Renal cortex interstitium (tissue), 15 donors: ENCODE measurements at places on chromosomes 11 and 22. TPM values are rescaled to one million over a fixed set of nuclear protein-coding genes. Genes with fewer than 3 reads are reported as not detected.

- no peak for DNase-seq
Measured at GRCh38 chr11:33940538-33940815, 48.6 kb upstream of the LMO2 start.

Gene CYB5R2
- polyA plus RNA-seq: 26.4 TPM

- DNase-seq: no peak
Measured at GRCh38 chr11:64218628-64219353, 7.2 kb downstream of the TRPT1 start.

Gene ROBO3
- polyA plus RNA-seq: 18.6 TPM

Gene MYEOV
- 8.1 TPM for polyA plus RNA-seq

Gene DRD4
- polyA plus RNA-seq: 2.0 TPM

GRCh38 chr11:69361466-69361865, 67.5 kb downstream of the MYEOV start:
- DNase-seq: no peak

- no peak for DNase-seq
Measured at GRCh38 chr22:31020334-31020733, 51.3 kb downstream of the TUG1 start.

- DNase-seq: no peak
Measured at GRCh38 chr11:833114-833791, 501 bp downstream of the CD151 start.

- no peak for DNase-seq
Measured at GRCh38 chr11:64268025-64268892, 16.2 kb downstream of the BAD start.

- DNase-seq: no peak
Measured at GRCh38 chr11:70528794-70529580, 130.7 kb downstream of the CTTN start.

- DNase-seq: no peak
Measured at GRCh38 chr22:30204742-30205111, 41.8 kb downstream of the LIF start.

DNA sequence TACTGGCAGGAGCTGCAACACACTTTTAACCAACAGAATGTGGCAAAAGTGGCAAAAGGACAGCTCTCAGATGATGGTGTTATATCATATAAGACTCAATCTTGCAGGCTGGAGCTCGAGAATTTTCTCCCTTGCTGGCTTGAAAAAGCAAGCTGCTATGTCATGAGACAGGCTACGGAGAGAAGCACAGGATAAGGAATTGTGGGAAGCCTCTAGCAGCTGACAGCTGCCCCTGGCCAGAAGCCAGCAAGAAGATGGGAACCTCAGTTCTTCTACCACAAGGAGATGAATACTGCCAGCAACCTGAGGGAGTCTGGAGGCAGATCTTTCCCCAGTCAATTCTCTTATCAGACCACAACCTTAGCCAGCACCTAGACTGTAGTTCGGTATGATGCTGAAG, 24.6 kb downstream of the FXYD6 start:
- no peak for DNase-seq

GRCh38 chr11:70297341-70297740, 26.9 kb downstream of the PPFIA1 start:
- no peak for DNase-seq
